NCI-H524 (cell line): ENCODE measurements at places on chromosomes 5 and 9.

- peak; percentile 69 for DNase-seq
Observed at GRCh38 chr9:119003201-119003611, 366.0 kb downstream of the BRINP1 start.

DNA sequence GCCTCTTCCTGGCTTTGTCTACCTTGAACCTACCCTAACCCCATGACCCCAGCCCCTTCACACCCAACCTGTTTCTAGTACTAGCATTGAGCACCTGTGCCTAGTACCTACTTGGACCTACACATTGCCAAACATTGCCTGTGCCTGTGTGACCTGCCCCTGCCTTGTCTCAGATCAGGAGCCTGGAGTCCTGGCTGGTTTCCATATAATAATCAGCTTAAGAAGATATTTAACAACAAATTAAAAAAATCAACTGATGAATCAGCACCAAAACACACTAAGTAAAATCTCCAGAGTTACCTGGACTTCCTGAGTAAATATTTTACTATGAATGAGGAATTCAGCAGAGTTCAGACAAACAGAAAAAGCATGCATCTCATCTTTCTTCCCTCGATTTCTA lies 17.7 kb downstream of the LPAR1 start:
- DNase-seq, result no peak

DNA sequence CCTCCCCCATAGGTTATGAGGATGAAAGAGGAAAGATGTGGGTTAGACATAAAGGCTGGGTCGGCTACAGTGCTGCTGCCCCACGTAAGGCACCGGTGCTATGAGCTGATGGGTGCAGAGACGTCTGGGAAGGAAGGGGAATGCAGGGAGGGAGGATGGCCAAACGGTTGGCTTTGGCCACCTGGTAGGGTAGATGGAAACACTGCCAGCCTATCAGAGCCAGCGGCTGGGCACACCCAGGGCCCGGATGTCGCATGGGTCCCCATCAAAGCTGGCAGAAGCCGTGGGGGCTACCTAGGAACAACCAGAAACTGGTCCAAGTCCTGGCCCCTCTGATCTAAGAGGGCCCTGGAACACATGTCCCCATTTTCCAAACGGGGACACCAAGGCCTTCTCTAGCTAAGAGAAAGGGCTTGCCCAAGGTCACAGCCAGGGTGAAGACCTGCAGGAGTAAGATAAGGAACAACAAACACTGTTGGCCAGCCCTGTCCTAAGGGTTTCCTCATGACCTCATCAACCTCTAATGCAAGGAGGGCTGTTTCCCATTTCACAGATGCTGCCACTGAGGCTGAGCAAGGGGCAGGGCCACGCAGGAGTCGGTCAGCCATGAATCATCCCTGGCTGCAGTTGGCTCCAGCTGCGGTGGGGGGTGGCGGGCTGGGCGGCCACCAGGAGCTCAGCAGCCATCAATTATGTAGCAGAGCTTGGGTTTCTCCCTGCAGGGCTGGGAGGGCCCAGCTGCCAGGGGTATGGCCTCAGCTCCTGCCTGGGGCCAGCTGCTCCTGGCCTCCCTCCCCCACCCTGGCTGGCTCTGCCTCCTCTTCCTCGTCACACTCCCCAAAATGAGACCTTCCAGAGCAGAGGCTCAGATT lies 4.9 kb downstream of the SH3GLB2 start:
- DNase-seq, result peak; percentile 88

- no peak for DNase-seq
Observed at GRCh38 chr9:29209748-29210291, 1636.5 kb upstream of the C9orf72 start.
